ENCODE measurements at places on chromosomes 16 and 17.

- DNase-seq: no peak
Observed at GRCh38 chr17:74010903-74011302, 192.6 kb upstream of the RPL38 start.

GRCh38 chr16:25270577-25270976 lies 12.9 kb upstream of the ZKSCAN2 start:
- no peak for DNase-seq

DNA sequence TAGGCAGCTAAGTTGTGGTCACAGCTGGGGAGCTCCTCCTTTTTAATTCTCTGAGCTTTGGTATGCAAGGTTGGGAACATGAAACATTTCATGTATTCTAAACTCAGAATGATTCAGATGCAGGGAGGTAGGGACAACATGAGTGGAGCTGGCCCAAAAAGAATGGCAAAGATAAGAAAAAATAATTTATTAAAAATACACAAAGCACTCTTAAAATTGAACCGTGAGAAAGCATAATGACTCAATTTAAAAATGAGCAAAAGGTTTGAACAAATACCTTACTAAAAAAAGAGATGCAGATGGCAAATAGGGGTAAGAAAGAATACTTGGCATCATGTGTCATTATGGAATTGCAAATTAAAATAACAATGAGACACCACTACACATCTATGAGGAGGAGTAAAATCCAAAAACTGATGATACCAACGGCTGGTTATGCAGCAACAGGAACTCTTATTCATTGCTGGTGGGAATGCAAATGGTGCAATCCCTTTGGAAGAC lies 175.6 kb upstream of the IRX3 start:
- DNase-seq: no peak

GRCh38 chr17:45110676-45111611 lies 21.4 kb downstream of the PLCD3 start:
- DNase-seq: no peak

GRCh38 chr17:80786470-80786869 lies 205.2 kb upstream of the CHMP6 start:
- no peak for DNase-seq

DNA sequence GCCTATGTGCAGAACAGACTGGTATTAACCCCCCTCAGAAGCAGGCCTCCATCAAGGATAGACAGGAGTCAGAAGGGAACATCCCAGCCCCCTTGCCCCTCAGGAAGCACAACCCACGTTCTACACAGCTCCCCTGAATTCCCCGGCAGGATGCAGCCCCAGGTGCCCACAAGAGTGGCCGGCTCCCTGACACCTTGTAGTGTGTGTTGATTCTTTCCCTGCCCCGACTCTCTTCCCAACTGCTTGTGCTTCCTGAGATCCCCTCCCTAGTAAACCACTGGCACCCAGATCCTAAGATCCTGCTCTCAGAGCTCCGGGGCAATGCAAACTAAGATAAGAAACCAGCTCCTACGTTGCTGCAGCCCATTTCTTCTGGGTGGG lies 34.8 kb upstream of the LITAF start:
- no peak for DNase-seq
